AG04449 (cell line): ENCODE measurements at places on chromosomes 7 and 10.

GRCh38 chr10:74502963-74503608 lies 323.3 kb upstream of the KAT6B start:
- DNase-seq = peak; percentile 26

DNA sequence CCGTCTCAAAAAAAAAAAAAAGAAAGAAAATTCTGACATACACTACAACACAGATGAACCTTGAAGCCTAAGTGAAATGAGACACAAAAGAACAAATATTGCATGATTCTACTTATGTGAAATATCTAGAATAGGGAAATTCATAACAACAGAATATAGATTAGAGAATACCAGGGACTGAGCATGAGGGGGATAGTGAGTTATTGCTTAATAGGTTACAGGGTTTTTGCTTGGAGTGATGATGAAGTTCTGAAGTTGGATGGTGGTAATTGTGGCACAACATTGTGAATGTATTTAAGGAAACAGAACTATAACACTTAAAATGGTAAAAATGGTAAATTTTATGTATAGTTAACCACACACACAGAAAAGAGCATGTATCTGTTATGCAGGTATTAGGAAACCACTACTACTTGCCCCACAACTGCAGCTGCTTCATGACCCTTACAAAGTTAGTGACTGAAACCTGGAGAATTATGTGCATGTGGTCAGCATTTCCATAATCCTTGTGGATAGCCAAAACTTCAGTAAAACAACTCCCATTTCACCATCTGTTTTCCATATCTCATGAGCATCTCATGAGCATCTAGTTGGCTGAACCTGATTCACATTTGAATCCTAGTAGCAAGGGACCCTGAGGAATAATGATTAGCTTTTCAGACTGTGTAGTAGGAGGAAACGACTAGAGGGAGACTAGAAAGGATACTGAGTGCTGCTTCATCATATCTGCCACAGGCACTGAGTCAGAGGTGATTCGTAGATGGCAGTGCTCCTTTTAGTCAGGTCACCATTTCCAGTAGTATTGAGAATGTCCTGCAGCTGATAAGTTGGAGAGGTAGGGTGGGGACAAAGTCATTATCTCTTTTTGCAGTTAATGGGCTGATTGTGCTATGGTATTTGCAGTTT lies 26.3 kb downstream of the SAMD8 start:
- no peak for DNase-seq

DNA sequence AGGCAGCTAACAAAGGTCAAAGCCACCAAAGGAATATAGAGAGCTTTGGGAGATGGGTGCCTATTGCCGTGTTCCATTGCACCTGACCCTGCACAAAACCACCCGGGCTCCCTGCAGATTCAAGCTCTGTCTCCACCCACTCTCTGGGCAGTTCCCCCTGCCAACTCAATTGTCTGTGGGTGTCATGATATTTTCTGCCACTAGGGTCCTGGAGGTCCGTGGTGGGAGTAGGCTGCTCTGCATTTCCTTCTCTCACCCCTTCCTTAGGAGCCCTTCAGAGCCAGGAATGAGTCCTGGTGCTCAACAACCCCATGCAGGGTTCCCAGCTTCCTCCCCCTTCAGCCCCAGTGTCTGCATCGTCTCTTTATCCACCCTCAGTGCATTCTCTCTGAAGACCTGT lies 34.1 kb downstream of the PNLIPRP2 start:
- no peak for DNase-seq

GRCh38 chr7:152347888-152348287 lies 87.9 kb downstream of the KMT2C start:
- no peak for DNase-seq

- no peak for DNase-seq
Observed at GRCh38 chr7:149147752-149148653, 750 bp downstream of the ZNF398 start.

GRCh38 chr7:8210845-8211724 lies 50.9 kb downstream of the ICA1 start:
- DNase-seq = no peak

- no peak for DNase-seq
Observed at GRCh38 chr10:77267703-77268675, 369.6 kb downstream of the KCNMA1 start.

DNA sequence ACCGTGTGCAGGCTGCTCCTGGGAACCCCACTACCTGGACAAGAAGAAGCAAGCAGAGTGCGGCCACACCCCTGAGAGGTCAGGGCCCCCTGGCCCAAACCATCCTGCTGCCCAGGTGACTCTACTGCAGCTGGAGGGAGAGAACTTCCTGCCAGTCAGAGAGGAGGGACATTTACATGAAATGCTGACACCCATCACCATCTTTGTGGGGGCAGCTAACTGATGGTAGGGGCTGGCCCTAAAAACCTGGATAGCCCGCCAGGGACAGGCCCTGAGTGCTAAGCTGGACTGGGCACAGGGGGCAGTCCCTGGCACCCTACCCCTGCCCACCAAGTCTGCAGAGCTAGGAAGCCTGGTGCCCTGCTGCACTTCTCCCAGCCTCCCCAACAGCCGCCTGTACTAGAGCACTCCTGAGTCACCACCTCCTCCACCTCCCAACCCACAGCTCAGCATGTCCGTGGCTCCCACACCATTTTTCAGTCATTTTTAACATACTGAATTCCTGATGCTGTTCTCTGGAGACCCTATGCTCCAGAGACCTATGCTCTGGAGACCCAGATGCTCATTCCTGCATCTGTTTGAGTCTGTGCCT lies 27.5 kb downstream of the DPCD start:
- no peak for DNase-seq

GRCh38 chr7:96832092-96832662 lies 122.5 kb upstream of the SEM1 start:
- no peak for DNase-seq

GRCh38 chr7:43439631-43440401 lies 143.1 kb upstream of the STK17A start:
- DNase-seq = no peak

DNA sequence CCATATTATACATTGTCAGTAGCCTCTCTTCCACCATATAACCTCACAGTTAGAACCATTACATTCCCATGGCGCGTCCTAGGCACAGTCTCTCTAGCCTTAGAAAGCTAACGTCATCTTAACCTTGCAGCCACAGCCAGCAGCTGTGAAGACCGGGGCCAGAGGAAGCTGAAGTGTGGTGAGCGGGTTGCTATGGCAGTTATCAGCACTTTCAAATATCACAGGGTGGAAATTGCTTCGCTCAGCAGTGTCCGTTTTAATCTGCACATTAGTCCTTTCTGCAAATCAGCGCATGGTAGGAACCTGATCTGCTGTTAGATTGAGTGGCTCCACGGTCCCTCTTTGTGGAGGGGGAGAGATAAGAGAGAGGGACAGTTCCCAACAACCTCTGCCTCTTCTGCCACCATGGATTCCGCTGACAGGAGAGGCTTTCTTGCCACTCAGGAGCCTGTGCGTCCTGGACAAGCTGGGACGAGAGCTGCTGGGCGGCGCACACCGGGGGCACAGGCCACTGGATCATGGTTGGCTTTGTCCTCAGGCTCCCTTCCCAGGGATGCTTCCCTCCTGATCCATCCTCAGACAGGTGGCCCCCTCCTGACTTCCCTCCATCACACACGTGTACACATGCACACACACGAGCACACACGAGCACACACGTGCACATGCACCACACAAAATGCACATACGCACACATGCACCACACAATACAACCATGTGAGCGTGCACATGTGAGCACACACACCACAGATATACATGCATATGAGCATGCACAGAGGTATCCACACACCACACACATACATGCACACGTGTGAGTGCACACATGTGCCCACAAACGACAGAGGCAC lies 93.8 kb downstream of the WDR37 start:
- no peak for DNase-seq

DNA sequence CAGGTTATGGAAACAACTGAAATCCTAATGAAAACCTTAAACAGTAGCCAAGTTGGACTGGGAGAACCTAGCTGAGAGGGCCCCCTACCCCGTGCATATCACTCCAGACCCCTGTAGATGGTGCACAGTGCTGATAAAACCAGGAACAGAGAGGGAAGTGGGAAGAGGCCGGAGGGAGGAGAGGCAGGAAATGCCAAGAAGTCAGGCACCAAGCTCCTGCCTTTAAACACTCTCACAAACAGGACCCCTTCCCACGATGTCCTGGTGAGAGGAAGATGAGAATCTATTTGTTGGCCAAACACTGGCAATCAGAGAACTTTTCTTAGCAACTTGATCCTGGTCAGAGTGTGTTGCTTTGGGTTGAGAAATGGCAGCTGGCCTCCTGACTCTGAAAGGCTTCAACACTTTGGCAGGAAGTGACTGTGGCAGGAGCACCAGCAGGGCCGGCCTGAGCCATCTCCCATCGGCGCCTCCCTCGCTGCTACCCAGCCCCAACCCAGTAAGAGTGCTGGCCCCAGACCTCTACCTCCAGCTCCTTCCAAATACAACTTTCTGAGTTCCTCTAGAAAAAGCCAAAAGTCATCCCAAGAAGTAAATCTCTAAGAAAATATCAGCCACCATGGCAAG lies 39.5 kb downstream of the GSDME start:
- DNase-seq = no peak

DNA sequence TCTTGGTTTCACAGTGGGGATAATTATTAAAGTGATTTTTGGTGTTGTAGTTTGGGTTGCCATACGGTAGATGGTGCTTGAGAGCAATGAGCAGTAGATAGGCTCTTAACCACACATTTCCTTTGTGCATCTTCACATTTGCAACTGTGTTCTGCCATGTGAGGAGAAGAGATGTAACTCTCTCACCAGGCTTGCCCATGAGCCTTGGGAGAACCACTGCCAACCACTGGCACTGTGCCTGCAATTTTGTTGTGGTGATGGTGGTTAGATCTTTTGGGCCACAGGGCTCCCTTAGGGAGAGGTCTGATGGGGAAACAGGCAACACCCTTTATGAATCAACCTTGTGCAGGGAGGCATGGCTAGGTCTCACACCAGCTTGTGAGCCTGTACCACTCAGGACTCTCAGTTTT lies 204.3 kb downstream of the CCDC7 start:
- no peak for DNase-seq
